HL-60 (cell line): ENCODE measurements at places on chromosomes 11 and 22.
A peak's percentile ranks its signal among the peaks of the same experiment; 100 is the strongest.

DNA sequence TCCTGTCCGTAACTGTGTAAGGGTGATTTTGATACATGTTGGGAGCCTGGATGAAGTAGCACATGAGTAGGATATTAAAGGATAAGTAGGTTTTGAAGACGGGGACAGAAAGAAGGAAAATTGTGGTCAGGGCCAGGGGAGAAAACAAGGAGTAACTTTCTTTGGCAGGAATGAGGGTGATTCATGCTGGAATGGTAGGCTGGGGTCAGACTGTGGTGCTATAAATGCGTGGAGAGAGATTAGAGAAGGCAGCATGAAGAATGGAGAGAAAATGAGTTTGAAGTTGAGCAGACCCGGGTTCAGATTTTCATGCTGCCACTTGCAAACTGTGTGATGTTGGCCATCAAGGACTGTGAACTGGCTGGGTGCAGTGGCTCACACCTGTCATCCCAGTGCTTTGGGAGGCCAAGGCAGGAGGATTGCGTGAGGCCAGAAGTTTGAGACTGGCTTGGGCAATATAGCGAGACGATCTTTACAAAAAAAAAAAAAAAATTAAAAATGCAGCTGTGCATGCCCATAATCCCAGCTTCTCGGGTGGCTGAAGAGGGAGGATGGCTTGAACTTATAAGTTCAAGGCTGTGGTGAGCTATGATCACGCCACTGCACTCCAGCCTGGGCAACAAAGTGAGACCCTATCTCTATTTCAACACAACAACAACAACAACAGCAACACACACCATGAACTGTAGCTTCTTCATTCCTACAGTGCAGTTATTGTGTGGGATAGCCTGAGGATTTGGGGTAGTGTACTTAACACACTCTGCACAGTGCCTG, 22.3 kb downstream of the ZBTB16 start:
- DNase-seq, result no peak

DNA sequence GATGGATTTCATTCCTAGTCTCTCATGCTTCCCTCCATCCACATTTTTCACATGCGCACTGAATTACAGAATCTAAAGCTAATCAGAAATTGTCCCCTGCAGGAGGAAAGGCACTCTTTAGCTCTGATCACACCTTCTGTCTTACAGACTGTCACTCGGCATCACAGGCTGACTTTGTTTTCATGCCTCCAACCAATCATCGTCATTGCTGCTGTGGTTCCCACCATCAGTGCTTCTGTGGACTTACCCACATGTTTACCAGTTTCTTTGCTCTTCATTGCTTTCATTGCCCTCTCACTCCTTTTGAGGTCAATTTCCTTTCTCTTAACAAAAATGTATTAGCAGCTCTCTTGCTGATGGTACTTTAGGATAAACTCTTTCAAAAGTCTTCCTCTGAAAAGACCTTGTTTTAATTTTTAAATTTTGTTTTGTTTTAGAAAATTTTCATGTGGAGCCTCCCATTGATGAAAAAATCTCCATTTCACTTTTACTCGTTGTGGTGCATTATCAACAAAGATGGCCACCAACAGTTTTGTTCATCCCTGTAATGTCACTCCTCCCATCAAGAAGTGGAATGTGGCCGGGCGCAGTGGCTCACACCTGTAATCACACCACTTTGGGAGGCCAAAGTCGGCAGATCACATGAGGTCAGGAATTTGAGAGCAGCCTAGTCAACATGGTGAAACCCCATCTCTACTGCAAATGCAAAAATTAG, 20.2 kb upstream of the TREH start:
- DNase-seq, result no peak

DNA sequence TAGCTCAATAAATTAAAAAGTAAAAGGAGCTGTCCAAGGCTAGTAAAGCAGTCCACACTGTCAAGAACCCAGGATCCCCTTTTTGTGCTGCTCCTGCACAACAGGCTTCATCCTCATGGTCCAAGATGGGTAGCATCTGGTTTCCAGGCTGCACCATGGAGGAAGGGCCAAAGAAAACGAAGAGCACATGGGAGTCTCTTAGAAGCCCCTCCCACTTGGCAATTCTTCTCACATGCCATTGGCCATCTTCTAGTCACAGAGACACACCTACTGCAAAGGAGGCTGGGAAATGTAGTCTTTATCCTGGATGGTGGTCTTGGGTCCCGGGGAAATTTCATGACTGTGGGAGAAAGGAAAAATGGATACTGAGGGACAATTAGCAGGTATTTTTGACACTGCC, 37.8 kb downstream of the PRR5L start:
- peak; percentile 8 for DNase-seq

- DNase-seq, result peak; percentile 51
These were observed 144.6 kb downstream of the NECTIN1 start for GRCh38 chr11:119584193-119585042.

GRCh38 chr11:64800303-64801157, 2.5 kb downstream of the MAP4K2 start:
- no peak for DNase-seq

- no peak for DNase-seq
These were observed 594.1 kb downstream of the BRD1 start for GRCh38 chr22:49233507-49234100.

- DNase-seq, result no peak
These were observed 45.0 kb downstream of the OR4C6 start for GRCh38 chr11:55707029-55707428.
